Cardiac atrium fibroblast (primary cell): ENCODE measurements at places on chromosomes 13 and 19. TPM values are rescaled to one million over a fixed set of nuclear protein-coding genes. Genes with fewer than 3 reads are reported as not detected.

The OR7A5 gene
- not detected in 2 replicates for total RNA-seq

The ATP13A1 gene
- total RNA-seq, result 69.7 and 112 TPM in 2 replicates

The RFPL4AL1 gene
- total RNA-seq, result not detected in 2 replicates

The BRSK1 gene
- total RNA-seq, result 6.1 and 10.2 TPM in 2 replicates

The LGALS14 gene
- not detected in 2 replicates for total RNA-seq

The ZNF528 gene
- total RNA-seq, result 7.8 and 17.3 TPM in 2 replicates

The SLC25A23 gene
- 26.7 and 52.0 TPM in 2 replicates for total RNA-seq

The NAPSA gene
- total RNA-seq, result 0.16 TPM in 1 of 2 replicates, not detected in the other
